ENCODE measurements at places on chromosomes 13 and 19.

DNA sequence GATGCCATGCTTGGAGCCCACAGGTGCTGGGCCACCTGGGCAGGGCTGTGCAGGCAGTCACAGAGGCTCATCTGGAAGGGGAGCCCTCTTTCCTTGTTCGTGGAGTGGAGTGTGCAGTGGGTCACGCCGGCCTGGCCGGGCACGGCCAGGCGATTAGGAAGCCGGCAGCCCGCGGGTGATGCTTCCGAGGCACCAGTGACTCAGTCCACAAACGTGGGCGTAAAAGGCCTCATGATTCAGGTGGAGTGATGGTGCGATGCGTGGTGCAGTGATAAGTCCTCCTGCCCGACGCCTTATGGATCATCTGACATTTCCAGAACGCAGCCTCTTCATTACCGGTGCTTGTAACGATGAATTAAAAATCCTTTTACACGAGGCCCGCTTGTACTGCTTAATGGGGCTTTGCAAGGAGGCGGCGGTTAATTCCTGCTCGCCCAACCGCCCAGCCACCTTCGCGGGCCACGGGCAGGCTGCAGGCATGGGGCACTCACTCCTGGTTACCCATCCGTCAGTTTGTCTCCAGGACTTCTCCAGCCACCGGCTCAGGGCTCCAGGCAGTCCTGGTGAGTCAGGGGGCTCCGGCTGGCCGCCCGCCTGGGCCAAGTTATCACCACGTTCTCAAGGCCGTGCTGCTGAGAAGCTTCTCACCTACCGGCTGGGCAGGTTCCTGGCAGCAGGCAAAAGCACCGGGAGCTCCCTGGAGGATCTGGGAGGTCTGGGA, 172.4 kb downstream of the KDM4B start:
- DNase-seq = no peak

- no peak for DNase-seq
These were observed 1.9 kb upstream of the CACNG8 start for GRCh38 chr19:53960886-53961285.

DNA sequence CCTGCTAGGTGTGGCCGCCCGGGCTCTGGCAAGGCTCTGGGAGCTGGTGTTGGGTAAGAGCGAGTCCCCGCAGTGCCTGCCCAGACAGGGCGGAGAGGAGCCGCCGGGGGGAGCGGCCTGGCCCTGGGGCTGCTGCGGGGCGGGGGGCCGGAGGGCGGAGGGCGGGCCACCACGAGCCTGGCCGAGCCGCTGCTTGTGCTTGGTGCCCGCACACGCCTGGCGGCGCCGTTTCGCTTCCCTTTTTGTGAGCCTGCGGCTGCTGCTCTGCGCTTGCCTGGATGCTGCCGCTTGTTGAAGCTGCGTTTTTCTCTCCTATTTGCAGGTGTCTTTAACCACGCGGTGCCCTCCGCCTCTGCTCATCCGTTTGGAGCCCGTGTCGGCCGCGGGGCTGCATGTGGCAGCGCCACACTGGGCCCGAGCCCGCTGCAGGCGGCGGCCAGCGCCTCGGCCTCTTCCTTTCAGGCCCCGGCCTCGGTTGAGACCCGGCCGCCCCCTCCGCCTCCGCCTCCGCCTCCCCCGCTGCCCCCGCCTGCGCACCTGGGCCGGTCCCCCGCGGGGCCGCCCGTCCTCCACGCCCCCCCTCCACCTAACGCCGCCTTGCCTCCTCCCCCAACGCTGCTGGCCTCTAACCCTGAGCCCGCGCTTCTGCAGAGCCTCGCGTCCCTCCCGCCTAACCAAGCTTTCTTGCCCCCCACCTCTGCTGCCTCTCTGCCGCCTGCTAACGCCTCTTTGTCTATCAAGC, 8.5 kb downstream of the PLEKHJ1 start:
- DNase-seq = no peak

- DNase-seq = no peak
These were observed 122.2 kb downstream of the STOML3 start for GRCh38 chr13:38868399-38868798.

GRCh38 chr19:13441810-13442512, 64.3 kb downstream of the CACNA1A start:
- DNase-seq = peak; percentile 80

DNA sequence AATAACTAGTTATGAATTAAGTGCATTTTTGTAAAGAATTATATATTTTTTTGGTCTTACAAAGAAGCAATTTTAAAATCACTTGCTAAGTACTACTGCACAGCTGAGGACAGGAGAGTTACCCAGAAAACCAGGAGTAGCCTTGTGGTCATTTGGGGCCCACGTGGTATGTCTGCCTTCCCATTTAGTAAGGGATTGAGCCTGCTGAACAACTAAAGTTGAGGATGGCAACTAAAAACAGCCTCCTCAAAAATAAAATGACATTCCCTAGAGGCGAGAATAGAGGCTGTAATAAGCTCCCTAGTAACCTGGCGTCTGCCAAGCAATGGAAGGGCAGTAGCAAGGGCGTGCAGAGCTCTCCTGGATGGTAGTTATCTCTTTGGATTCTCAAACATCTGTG, 36.3 kb downstream of the DOCK9 start:
- no peak for DNase-seq

GRCh38 chr13:45799451-45799850, 52.1 kb downstream of the SIAH3 start:
- DNase-seq = no peak

Measured in hematopoietic multipotent progenitor cell treated with erythropoietin and hydrocortisone succinate and interleukin-3 and kit ligand, for 6 days (in vitro differentiated cells).